Tracheal epithelial cell (primary cell): ENCODE measurements at places on chromosomes 11 and 22. TPM values are rescaled to one million over a fixed set of nuclear protein-coding genes. Genes with fewer than 3 reads are reported as not detected.

Gene SGSM1
- not detected in 2 replicates for total RNA-seq

Gene MS4A10
- total RNA-seq, result not detected in 2 replicates

Gene CDC42EP2
- 2.6 and 9.9 TPM in 2 replicates for total RNA-seq

Gene MMP13
- total RNA-seq, result not detected in 2 replicates

Gene OR51I1
- total RNA-seq, result 0.24 TPM in 1 of 2 replicates, not detected in the other

Gene TMEM218
- 14.0 and 35.4 TPM in 2 replicates for total RNA-seq
